ENCODE measurements at places on chromosomes 6 and 20. TPM values are rescaled to one million over a fixed set of nuclear protein-coding genes. Genes with fewer than 3 reads are reported as not detected.

The KCNK16 gene
- not detected for total RNA-seq

The AFG1L gene
- total RNA-seq: 8.8 TPM

The TRAPPC3L gene
- 0.22 TPM for total RNA-seq

The MROH8 gene
- total RNA-seq: 5.2 TPM

The RNF182 gene
- total RNA-seq: 0.49 TPM

The GATA5 gene
- 0.22 TPM for total RNA-seq

The COX4I2 gene
- 8.3 TPM for total RNA-seq

The NUP153 gene
- total RNA-seq: 41.0 TPM

DNA sequence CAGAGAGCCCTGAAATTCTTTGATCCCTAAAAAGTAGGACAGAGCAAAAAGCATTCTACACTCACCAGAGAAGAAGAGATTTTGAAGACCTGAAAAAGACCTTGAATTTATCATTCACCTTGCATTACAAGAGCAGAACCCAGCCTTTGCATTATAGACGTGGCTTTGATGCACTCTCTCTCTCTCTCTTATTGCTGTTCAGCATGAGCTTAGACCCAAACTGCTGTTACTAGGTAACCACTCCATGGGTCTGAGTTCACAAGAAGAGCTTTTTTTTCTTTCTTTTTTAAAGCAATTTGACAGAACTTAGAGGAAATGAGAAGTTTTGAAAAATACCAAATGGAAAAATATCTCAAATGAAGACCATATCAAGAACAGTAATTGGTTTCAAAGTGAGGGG, 44.4 kb downstream of the COL9A1 start:
- DNase-seq: no peak

- DNase-seq: no peak
Observed at GRCh38 chr6:114181664-114182063, 161.2 kb downstream of the HS3ST5 start.

GRCh38 chr6:170244721-170245474, 46.0 kb downstream of the DLL1 start:
- DNase-seq: no peak

DNA sequence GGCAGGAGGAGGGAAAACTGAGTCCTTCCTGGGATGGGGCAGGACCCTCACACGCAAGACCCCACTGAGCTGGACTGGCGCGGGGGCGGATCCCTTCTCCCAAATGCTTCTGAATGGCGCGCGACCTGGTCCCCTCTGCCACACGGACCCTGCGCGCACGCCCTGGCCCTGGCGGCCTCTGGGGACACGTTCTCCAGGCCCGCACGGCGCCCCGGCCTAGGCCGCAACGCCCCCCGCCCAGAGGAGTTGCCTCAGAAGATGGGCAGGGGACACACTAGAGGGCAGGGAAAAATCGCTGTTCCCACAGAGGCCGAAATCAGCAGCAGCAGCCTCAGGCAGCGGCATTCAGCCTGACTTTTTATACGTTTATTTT, 45.2 kb upstream of the OSTM1 start:
- no peak for DNase-seq

DNA sequence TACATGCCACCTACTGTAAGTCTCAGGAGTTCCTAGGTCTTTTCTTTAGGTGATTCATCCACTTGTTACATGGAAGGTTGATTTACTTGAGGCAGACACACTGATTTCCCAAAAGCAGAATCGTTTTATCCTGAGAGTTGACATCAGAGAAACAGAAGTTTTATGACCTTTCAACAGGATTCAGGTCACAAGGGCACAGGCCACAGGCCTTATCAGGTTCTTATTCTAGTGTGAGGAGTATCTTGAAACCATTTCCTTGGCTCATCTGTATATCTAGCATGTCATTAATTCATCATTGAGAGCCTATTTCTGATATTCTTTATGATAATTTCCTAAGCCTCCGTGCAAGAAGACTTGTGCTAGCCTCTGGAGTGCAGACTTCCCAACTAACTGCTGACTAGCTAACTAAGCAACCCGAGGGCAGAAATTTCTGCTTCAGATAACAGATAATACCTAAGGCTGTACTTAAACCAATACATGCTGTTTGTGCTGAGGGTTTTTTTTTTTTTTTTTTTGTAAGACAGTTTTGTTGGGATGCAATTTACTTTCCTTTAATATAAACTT, 44.9 kb upstream of the RFPL4B start:
- no peak for DNase-seq

- no peak for DNase-seq
Observed at GRCh38 chr20:58408603-58409246, 19.7 kb downstream of the VAPB start.

DNA sequence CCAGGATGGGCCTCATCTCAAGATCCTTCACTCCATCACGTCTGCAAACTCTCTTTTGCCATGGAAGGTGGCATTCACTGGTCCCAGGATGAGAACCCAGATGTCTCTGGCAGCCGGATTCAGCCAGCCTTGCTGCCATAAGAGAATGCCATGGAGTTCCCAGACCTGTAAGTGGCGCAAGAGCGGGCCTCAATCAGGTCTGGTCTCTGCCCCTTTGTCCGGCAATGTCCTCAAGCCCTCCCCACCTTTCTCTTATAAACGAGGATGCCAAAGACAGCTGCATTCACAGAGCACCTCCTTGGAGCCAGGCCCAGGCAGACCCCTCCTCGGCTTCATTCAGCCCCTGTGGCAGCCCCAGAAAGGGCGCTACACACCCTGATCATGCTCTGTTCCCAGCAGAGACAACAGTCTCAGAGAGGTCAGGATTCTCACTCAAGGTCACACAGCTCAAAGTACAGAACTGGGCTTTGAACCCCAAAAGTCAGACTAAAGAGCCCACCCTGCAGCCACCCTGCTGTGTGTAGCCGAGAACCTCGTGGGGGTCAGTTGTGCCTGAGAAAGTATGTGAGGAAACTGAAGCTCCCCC, 263.7 kb downstream of the TAF4 start:
- no peak for DNase-seq

- no peak for DNase-seq
Observed at GRCh38 chr6:32166411-32167061, 2.1 kb downstream of the EGFL8 start.

- no peak for DNase-seq
Observed at GRCh38 chr20:7355051-7355450, 585.2 kb downstream of the HAO1 start.

- no peak for DNase-seq
Observed at GRCh38 chr6:114343782-114344144, 940 bp upstream of the HS3ST5 start.

DNA sequence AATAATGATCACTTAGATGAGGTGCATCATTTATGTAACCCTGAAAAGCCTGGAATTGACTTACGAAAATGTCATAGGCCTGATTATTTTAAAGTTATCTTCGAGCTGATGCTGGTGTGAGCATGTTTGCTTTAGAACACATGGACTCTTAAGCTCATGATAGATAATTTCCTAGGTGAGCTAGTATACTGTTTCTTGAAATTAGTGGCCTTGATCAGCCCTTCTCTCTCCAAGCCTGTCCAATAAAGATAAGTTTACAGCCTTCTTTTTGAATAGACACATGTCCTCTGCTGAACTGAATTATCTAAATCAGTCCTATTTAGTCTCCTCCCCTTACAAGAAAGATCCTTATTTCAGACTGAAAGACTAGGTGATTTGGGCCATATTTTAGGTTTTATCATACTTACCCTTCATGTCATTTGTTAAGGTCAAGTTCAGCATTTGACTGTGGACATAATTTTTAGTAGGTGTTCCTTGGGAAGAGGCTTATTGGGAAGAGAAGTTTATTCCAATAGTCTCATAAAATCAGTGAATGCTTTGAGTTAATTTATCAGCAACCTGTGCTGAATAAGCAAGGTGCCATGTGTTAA, 15.3 kb downstream of the FOXO3 start:
- DNase-seq: no peak

- DNase-seq: no peak
Observed at GRCh38 chr6:816510-817084, 123.7 kb upstream of the EXOC2 start.

DNA sequence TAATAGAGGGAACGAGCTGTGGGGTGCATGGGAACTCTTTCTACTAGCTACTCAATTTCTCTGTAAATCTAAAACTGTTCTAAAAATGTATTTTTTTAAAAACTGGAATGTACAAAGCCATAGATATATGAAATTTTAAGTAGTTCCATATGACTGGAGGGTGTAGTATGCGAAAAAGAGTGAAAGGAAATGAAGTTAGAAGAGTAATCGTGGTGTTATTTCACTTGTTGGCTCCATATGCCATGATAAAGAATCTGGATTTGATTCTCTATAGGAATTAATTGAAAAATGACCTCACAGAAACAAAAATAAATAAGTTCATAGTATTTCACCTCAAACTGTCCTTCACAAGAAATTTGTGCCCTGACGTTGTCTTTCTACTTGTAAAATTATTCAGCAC, 500.2 kb downstream of the TENT5A start:
- no peak for DNase-seq

Data from sciatic nerve (tissue), 2 donors.